Hematopoietic multipotent progenitor cell treated with erythropoietin and hydrocortisone succinate and interleukin-3 and kit ligand, for 17 days (in vitro differentiated cells): ENCODE measurements at places on chromosomes 2 and 18.
A peak's percentile ranks its signal among the peaks of the same experiment; 100 is the strongest.

DNA sequence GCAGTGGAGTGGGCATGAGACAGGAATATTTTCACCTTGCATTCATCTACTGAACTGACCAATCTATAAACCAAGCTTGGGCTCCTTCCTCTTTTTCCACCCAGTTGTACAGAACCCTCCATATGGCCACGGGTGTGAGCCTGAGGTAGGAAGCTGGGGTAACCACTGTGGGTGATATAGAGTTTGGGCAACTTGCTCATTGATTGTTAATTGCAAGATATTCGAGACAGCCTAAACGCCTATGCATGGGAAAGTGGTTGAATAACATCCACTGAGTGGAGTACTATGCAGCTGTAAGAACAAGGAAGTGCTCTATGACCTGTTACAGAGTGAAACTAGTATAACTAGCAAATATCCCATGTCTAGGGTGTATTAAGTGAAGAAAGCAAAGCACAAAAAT, 7.3 kb upstream of the VAPA start:
- DNase-seq = no peak

- DNase-seq = no peak
Observed at GRCh38 chr2:186129767-186130581, 356.1 kb upstream of the ZC3H15 start.

DNA sequence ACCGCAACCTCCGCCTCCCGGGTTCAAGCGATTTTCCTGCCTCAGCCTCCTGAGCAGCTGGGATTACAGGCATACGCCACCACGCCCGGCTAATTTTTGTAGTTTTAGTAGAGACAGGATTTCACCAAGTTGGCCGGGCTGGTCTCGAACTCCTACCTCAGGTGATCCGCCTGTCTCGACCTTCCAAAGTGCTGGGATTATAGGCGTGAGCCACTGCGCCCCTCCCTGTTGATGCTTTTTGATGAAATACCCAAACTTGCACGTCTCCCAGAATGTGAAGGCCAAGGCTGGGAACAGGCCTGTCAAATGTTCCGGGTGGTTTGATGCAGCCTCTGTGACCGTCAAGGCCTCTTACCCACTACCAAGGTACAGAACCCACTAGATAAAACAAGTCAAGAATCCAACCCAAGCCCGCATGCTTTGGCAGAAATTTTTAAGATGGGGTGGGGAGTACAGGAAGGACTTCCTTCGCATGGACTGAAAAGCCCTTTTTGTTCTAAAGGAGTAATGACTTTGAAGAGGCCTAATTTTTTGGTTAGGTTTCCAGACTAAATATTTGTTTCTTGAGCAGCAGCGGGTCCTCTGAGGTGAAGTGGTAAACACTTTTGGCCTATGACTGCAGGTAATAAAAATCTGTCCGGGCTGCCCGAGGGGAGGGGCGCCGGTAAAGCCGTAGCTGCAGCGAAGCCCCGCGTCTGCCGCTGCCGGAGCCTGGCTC, 3.7 kb upstream of the EVX2 start:
- DNase-seq = no peak

GRCh38 chr18:42176599-42176998, 221.6 kb downstream of the PIK3C3 start:
- DNase-seq = no peak

DNA sequence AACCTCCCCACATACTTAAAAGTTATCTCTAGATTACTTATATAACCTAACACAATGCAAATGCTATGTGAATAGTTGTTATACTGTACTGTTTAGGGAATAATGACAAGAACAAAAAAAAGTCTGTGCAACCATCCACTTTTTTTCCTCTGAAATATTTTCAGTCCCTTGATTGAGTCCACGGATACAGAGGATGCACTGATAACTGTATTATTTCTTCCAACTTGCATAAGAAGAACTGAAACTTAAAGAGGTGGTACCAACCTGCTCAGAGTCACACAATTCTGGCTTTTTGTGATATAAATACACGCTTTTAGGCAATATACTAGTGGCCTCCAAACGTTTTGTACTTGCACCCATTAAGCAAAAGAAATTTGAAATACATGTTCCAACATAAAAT, 1.4 kb downstream of the SMC6 start:
- no peak for DNase-seq

- no peak for DNase-seq
Observed at GRCh38 chr2:176409671-176410070, 140.4 kb downstream of the MTX2 start.

- no peak for DNase-seq
Observed at GRCh38 chr2:101265893-101266499, 13.3 kb downstream of the CNOT11 start.

GRCh38 chr2:162232671-162233070, 10.6 kb downstream of the FAP start:
- DNase-seq = no peak

GRCh38 chr18:24766376-24766775, 305.9 kb downstream of the HRH4 start:
- DNase-seq = no peak

- DNase-seq = peak; percentile 30
Observed at GRCh38 chr18:61850756-61851155, 42.1 kb downstream of the RNF152 start.

DNA sequence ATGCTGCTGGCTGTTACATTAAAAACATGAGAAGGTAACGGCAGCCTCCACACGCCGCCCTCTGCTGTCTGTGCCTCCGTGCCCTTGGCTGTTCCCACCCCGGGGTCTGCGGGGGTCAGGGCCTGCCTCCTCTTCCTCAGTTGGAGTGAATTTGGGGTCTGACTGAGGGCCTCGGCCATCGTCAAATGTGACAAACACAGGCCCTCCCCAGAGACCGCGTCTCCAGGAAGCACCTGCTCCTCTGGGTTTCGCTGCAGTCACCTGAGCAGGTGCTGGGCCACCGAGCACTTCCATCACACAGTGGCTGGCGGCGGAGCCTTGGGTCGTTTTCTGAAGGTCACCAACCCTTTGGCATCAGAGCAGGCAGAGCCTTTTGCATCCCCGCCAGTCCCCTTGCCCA, 70.9 kb downstream of the NFATC1 start:
- DNase-seq = no peak

DNA sequence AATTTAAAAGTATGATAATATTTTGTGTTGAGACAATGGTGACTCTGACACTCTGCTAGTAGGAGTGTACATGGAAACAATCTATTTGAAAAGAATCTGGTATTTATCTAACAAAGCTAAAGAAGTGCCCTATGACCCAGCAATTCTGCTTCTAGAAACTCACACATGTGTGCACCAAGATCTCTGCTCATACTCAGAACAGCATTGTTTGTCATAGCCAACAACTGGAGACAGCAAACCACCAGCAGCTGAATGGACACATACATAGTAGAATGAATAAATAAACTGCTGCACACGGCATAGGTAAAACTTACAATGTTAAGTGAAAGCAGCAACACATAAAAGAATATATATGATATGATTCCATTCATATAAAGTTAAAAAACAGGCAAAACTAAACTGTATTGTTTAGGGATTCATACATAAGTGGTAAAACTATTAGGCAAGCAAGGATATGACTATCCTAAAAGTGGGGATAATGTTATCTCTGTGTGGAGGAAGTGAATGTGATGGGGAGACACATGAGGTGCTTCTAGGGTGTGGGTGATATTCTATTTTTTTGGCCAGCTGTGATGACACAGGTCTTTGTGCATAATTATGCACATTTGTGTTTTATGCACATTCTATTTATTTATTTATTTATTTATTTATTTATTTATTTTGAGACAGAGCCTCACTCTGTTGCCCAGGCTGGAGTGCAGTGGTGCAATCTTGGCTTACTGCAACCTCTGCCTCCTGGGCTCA, 71.1 kb downstream of the RFTN2 start:
- no peak for DNase-seq

DNA sequence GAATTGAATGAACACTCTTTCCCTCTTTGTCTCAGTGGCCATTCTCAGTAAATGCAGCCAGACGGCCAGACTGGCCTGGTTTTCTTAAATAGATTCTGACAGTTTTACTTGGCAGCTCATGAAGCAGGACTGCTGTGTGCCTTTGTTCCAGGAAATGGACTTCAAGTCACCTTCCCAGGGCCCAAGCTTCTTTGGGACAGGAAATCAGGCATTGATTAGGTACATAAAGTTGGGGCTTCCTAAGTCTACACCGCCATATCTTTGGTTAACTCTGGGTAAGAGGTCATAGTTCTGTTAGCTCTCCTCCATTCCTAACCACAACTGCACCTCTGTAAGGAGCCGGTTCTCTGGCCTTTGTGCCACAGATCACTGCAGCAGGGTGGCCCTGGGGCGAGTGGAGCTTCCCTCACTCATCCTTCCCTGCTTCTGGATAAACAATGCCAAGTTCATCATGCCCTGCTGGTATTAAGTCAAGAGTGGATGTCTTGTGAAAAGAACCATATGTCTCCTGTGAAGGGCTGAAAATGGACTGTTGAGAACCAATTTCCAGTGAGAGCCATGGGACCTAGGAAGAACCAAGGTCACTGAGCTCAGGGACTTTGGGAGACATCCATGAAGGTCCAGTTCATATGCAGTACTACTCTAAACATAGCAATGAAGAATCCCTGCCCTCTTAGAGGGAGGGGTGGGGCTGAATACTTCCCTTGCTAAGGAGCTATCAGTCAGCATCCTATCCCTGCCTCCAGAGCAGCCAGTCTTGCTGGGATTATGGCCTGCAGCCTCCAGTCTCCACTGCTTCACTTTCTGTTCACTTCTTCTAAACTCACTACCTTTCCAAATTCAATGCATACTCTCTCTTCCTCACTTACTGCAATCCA, 122.6 kb upstream of the XPO1 start:
- DNase-seq = no peak

DNA sequence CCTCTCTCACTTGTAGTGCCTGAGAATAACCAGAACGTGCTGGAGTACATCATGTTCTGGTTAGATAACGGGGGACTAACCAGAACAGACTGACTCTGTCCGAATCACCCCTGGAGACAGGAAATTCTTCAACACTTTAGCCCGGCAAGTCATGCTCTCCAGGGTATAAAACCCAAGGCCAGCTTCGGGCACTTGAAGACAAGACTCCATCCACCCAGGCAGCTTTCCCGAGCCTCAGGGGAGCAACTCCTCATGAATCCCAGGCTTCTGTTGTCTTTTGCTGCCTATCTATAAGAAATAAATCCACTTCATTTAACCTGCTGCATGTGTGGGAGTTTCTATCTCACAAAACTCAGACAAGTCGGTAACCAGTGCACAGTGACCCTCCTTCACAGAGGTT, 99.6 kb downstream of the KCNF1 start:
- DNase-seq = no peak

DNA sequence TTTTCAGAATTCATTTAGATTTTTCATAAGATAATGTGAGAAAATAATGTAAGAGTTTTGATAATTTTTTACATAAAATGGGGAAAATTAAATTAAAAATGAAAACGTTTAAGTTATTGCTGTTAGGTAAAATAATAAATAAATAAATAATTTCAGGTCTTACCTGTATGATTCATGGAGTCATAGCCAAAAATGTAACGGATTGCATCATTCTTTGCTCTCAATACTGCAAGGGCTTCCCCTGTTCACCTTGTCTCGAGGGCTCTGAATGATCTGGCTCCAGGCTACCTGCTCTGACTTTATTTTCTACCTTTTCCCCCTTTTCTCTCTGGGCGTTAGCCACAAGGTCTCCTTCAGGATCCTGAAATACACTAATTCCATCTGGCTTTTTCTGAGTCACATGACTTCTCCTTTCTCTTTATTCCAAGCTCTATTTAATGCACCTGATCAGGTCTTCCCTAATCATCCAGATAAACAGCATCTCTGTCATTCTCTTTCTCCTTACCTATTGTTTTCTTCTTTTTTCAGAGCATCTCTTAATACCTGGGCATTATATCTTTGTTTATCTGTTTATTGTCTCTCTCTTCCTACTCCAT, 30.0 kb upstream of the CFAP36 start:
- DNase-seq = no peak

DNA sequence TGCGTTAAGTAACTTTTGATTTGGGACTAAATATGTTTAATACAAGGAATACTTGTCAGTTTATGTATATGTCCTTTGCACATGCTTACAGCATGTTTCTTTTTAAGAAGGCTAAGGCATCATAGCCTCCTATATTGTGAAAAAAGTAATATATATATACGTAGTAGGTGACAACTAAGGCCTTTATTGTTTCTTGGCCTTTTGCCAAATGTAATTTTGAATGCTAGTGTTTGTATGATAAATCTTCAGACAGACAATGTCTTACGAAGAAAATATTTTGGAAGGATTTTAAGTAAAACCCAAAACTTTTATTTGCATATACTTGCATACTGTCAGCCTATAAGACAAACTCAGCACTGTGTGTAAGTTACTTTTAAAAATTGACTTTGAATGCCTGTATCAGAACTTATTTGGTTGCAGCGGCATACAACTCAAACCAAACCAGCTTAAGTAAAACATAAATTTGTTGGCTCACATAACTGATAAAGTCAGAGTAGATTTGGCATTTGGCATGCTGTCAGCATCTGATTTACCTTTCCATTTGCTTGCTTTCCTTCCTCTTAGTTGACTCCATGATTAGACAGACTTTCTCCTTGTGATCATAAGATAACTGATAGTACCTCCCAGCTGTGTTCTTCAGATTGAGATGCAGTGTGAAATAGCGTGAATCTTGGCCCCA, 24.4 kb downstream of the UBE2E3 start:
- DNase-seq = no peak

DNA sequence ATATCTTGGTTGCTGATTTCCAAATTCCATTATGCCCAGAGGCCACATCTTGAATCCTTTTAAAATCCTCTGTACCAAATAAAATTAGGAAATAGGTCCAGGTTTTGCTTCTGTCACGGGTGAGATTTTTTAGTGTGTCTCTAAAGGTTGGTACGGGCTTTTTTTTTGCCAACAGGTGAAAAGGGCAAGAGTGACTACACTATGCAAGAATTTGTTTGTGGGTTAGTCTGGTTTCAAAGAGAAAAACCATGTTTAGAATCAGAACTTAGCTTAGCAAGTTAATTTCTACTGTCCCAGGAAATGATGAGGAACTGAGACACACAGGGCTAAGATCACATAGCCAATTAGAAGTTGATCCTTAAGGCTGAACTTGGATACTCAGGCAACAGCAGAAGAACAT, 41.7 kb downstream of the POLR1A start:
- DNase-seq = no peak

GRCh38 chr2:237701859-237702390, 74.5 kb downstream of the LRRFIP1 start:
- DNase-seq = no peak

GRCh38 chr2:139357972-139358371, 577.8 kb upstream of the NXPH2 start:
- no peak for DNase-seq

GRCh38 chr2:185645529-185645928, 93.1 kb upstream of the FSIP2 start:
- DNase-seq = no peak

GRCh38 chr2:196594158-196594557, 45.4 kb upstream of the CCDC150 start:
- no peak for DNase-seq

- DNase-seq = no peak
Observed at GRCh38 chr2:240507778-240508251, 50.0 kb downstream of the ANKMY1 start.

GRCh38 chr2:17136877-17137276, 381.4 kb downstream of the RAD51AP2 start:
- no peak for DNase-seq
